Chondrocyte (in vitro differentiated cells): ENCODE measurements at places on chromosomes 6 and 20. TPM values are rescaled to one million over a fixed set of nuclear protein-coding genes. Genes with fewer than 3 reads are reported as not detected.
A peak's percentile ranks its signal among the peaks of the same experiment; 100 is the strongest.

SMIM29 gene
- 15.5 to 19.0 TPM (median 18.0 TPM) in 3 replicates for total RNA-seq

ZNF311 gene
- total RNA-seq = 0.41 to 0.80 TPM (median 0.52 TPM) in 3 replicates

RUNX2 gene
- 12.2 to 20.4 TPM (median 14.0 TPM) in 3 replicates for total RNA-seq

GRCh38 chr6:20426177-20427082 lies 24.8 kb downstream of the E2F3 start:
- peak overlapping the region; percentile 37 for H3K27ac ChIP-seq
- H3K4me1 ChIP-seq = peaks cover 28% of the 10 kb centered on the region
- H3K36me3 ChIP-seq = peaks cover 4% of the 10 kb centered on the region
- no peak for DNase-seq
- no peak overlapping the region for H3K4me3 ChIP-seq

GRCh38 chr20:32828029-32828680 lies 8.4 kb downstream of the MAPRE1 start:
- no peak for DNase-seq
- H3K36me3 ChIP-seq = peaks cover 27% of the 10 kb centered on the region
- H3K4me1 ChIP-seq = peaks cover 49% of the 10 kb centered on the region
- H3K4me3 ChIP-seq = no peak overlapping the region

GRCh38 chr6:138037009-138037504 lies 70.2 kb downstream of the PERP start:
- DNase-seq = no peak
- no peaks in the 10 kb centered on the region for H3K4me1 ChIP-seq
- no peaks in the 10 kb centered on the region for H3K27me3 ChIP-seq

GRCh38 chr20:49446808-49447207 lies 35.7 kb downstream of the KCNB1 start:
- DNase-seq = no peak
- H3K36me3 ChIP-seq = no peaks in the 10 kb centered on the region
- no peaks in the 10 kb centered on the region for H3K27me3 ChIP-seq
- no peak overlapping the region for H3K4me3 ChIP-seq

DNA sequence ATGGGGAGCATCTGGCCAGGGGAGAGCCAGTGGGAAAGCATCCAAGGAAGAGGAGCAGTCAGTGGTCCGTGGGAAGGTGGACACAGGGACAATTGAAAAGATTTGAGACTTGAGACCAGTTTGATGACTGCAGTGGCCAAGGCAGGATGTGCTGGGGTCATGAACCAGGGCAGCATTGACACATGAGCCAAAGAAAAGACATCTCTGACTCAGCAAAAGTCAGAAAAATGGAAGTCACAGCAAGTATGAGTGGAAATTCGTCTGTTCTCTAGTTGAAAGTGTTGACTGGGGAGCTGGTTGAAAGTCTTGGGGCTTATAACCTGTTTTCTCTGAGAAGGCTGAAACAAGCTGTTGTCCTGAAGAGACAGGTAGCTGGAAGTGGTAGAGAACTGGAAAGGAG lies 31.3 kb downstream of the RAB22A start:
- H3K4me3 ChIP-seq = no peak overlapping the region
- peak overlapping the region; percentile 73 for H3K27ac ChIP-seq
- no peak for DNase-seq
- peaks cover 7% of the 10 kb centered on the region for H3K36me3 ChIP-seq
- no peaks in the 10 kb centered on the region for H3K27me3 ChIP-seq
- peaks cover 40% of the 10 kb centered on the region for H3K4me1 ChIP-seq
